Testis (tissue), 5 donors: ENCODE measurements at places on chromosomes 13 and 19. TPM values are rescaled to one million over a fixed set of nuclear protein-coding genes. Genes with fewer than 3 reads are reported as not detected.

- peak overlapping the region; percentile 69 for H3K27ac ChIP-seq
- peaks cover 20% of the 10 kb centered on the region for H3K4me1 ChIP-seq
- H3K36me3 ChIP-seq, result no peaks in the 10 kb centered on the region
- no peak for DNase-seq
- H3K4me3 ChIP-seq, result peak overlapping the region; percentile 64
- H3K27me3 ChIP-seq, result no peaks in the 10 kb centered on the region
Measured at GRCh38 chr19:1904860-1905109, 414 bp upstream of the ADAT3 start.

GRCh38 chr13:48072304-48072703, 22.6 kb downstream of the MED4 start:
- H3K4me3 ChIP-seq, result no peak overlapping the region
- H3K36me3 ChIP-seq, result no peaks in the 10 kb centered on the region
- DNase-seq, result no peak
- H3K27me3 ChIP-seq, result no peaks in the 10 kb centered on the region
- H3K27ac ChIP-seq, result no peak overlapping the region
- H3K4me1 ChIP-seq, result no peaks in the 10 kb centered on the region

SLC17A7 gene
- total RNA-seq, result 2.7 TPM

NLRP11 gene
- total RNA-seq, result 3.9 TPM

- H3K27ac ChIP-seq, result no peak overlapping the region
- no peak overlapping the region for H3K4me3 ChIP-seq
Measured at GRCh38 chr13:40433577-40433976, 232.9 kb downstream of the FOXO1 start.
